Sciatic nerve (tissue), 2 donors: ENCODE measurements at places on chromosomes 2 and 18.
A peak's percentile ranks its signal among the peaks of the same experiment; 100 is the strongest.

DNA sequence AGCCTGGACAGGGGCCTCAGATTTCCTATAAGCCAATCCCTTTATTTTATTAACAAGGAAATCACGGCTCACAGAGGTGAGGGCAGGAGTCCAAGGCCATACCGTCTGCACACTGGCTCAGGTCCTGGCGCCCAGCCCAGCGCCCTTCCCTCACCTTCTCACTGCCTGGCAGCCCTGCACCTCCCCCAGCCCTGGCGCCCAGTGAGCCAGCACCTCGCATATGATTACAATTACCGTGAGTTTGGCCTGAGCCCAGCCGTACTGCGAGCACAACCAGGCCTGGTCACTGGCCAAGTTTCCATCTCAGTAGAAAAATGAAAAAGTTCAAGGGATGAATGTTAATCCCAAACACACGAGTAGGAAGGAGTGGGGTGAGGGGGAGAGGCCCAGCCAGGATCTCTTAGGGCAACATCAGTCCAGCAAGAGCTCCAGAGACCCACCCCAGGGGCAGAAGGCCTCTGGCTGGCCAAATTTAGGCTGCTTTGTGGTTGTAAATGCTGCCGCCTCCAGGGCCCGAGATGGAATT lies 68.4 kb downstream of the MCFD2 start:
- peak; percentile 93 for DNase-seq

DNA sequence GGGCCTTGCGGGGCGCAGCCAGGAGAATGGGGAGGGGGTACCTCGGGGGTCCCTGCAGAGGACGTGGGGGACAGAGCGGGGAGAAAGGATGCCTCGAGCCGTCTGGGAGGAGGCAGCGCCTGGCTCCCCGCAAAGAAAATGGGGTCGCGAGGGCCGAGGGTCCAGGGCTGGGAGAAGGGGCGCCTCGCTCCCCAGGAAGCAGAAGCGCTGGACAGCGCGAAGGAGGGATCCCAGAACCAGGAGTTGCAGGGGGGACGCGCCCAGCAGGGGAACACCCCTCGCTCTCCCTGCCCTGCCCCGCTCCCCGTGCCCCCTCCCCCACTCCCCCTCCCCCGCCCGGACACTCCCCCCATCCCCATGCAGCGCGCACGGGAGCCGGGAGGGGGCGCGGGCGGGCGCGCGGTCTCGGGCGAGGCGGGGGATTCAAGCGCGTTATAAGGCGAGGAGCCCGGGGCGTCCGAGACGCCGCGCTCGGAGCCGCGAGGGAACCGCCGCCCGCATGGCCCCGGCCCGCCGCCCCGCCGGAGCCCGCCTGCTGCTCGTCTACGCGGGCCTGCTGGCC lies at the start of gene ERFE:
ERFE (plus strand) TSS at position 462 of the 562 bp plus-strand sequence; CDS start at position 500, 38 bp downstream.
- no peak for DNase-seq

GRCh38 chr2:235541838-235542549 lies 48.2 kb downstream of the AGAP1 start:
- peak; percentile 15 for DNase-seq

DNA sequence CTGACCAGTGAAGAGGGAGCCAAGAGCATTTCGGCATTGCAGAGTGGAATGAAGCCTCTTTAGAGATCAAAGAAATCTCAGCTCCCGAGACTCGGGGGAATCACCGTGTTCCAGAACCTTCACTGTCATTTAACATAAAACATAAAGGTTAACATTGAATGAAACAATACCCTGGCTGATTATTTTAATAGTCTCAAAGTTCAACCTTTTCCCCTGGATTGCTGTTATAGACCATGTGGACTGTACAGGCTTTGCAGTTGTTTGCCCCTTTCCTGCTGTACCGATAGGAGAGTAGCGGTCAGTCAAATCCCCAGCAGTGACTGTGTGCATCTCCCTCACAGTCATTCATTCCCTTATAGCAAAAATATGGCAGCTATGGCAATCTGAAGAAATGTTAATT lies 48.4 kb downstream of the POU3F3 start:
- DNase-seq, result no peak

GRCh38 chr2:12183032-12183645 lies 436.7 kb downstream of the LPIN1 start:
- no peak for DNase-seq

DNA sequence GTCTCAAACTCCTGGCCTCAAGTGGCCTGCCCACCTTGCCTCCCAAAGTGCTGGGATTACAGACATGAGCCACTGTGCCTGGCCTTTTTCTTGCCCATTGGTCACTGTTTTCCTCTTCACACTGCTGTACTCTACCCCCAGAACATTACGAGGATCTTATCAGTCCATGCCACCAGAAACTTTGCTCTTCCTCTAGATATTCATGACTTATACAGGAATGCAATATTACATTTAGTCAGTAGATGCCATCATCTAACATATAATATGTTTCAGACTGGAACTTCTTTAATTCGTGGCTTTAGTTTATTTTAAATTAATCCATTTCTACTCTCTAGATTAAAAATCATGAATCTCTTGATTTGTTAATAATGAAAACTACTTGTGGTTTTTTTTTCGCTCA lies 135.5 kb downstream of the COMMD1 start:
- no peak for DNase-seq

- no peak for DNase-seq
These were observed 247.3 kb downstream of the NUP35 start for GRCh38 chr2:183371545-183371944.

GRCh38 chr18:34978533-34978893 lies 62.7 kb upstream of the MAPRE2 start:
- DNase-seq, result no peak

DNA sequence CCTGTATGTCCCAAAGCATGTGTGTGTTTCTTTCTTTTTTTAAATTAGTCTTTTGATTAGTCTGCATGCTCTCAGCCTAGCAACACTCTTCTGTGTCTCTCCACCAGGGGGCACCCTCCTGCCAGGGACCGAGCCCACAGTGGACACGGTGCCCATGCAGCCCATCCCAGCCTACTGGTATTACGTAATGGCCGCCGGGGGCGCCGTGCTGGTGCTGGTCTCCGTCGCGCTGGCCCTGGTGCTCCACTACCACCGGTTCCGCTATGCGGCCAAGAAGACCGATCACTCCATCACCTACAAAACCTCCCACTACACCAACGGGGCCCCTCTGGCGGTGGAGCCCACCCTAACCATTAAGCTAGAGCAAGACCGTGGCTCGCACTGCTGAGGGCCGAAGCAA lies 93.8 kb downstream of the NRP2 start:
- peak; percentile 75 for DNase-seq

DNA sequence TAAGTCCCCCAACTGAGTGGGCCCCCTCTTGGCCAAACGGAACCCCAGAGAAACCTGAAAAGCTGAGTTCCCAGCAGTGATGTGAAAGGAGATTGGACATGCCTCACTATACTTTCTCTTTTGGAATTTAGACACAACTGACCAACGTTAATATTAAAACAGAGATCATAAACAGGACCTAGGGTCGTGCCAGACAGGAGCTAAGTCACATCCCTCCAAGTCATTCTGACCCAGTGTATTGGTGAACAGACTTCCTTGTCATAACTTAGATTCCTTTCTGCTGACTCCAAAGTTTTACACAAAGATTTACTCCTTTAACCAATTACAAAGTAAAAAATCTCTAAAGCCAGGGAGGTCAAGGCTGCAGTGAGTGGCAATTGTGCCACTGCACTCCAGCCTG lies 46.9 kb downstream of the UXS1 start:
- no peak for DNase-seq
